ENCODE measurements at places on chromosomes 16 and 17. TPM values are rescaled to one million over a fixed set of nuclear protein-coding genes. Genes with fewer than 3 reads are reported as not detected.

- no peak overlapping the region for H3K27ac ChIP-seq
- H3K4me1 ChIP-seq, result no peaks in the 10 kb centered on the region
- no peak overlapping the region for H3K4me3 ChIP-seq
- H3K36me3 ChIP-seq, result no peaks in the 10 kb centered on the region
- H3K27me3 ChIP-seq, result peaks cover 28% of the 10 kb centered on the region
- DNase-seq, result no peak
Measured at GRCh38 chr16:51591480-51591879, 440.4 kb upstream of the SALL1 start.

DNA sequence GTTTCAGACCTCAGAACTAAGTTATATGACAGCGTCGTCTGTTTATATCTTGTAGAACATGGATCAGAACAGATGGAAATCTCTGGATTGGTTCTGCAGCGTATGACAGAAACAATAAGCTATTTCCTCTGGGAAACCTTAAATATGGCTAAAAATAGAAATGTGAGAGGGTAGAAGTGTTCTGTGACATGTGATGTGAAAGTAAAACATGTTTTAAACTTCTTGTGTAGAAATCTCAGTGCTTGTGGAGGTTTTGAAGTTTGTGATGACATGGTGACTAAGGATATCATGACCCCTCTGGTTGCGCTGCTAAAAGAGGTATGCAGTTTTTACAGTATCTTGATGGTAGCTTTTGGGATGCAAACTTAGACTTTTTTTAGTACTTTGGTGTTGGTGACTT is 2.8 kb downstream of the HEATR3 start:
- H3K36me3 ChIP-seq, result peaks cover 4% of the 10 kb centered on the region
- DNase-seq, result no peak
- no peak overlapping the region for H3K4me3 ChIP-seq
- H3K27ac ChIP-seq, result no peak overlapping the region

- peaks cover 11% of the 10 kb centered on the region for H3K4me1 ChIP-seq
- no peaks in the 10 kb centered on the region for H3K27me3 ChIP-seq
- peak overlapping the region; percentile 1 for H3K27ac ChIP-seq
Measured at GRCh38 chr16:71794943-71795342, 13.7 kb downstream of the AP1G1 start.

GRCh38 chr16:52925143-52925542 is 127.6 kb downstream of the CHD9NB start:
- peaks cover 9% of the 10 kb centered on the region for H3K4me1 ChIP-seq
- H3K36me3 ChIP-seq, result no peaks in the 10 kb centered on the region
- no peak overlapping the region for H3K27ac ChIP-seq
- peaks cover 21% of the 10 kb centered on the region for H3K27me3 ChIP-seq
- DNase-seq, result no peak

- no peak overlapping the region for H3K27ac ChIP-seq
- no peaks in the 10 kb centered on the region for H3K4me1 ChIP-seq
- DNase-seq, result no peak
- H3K4me3 ChIP-seq, result no peak overlapping the region
- H3K36me3 ChIP-seq, result no peaks in the 10 kb centered on the region
Measured at GRCh38 chr16:3492356-3492755, 2.9 kb downstream of the C16orf90 start.

GRCh38 chr17:56592487-56593085 is 913 bp upstream of the NOG start:
- H3K27me3 ChIP-seq, result peaks cover 47% of the 10 kb centered on the region
- DNase-seq, result peak; percentile 92
- peak overlapping the region; percentile 80 for H3K4me3 ChIP-seq
- H3K27ac ChIP-seq, result peak overlapping the region; percentile 61
- peaks cover 39% of the 10 kb centered on the region for H3K4me1 ChIP-seq

GRCh38 chr17:66326476-66327047 is 24.1 kb downstream of the PRKCA start:
- H3K27ac ChIP-seq, result no peak overlapping the region
- H3K4me3 ChIP-seq, result no peak overlapping the region
- H3K4me1 ChIP-seq, result peaks cover 42% of the 10 kb centered on the region
- no peak for DNase-seq
- H3K36me3 ChIP-seq, result peaks cover 4% of the 10 kb centered on the region

GRCh38 chr16:27444470-27444869 is 42.5 kb downstream of the IL21R start:
- no peak for DNase-seq
- H3K36me3 ChIP-seq, result no peaks in the 10 kb centered on the region
- H3K4me3 ChIP-seq, result no peak overlapping the region
- no peaks in the 10 kb centered on the region for H3K4me1 ChIP-seq

GRCh38 chr17:10871914-10872313 is 34.0 kb upstream of the PIRT start:
- no peaks in the 10 kb centered on the region for H3K4me1 ChIP-seq
- H3K27ac ChIP-seq, result no peak overlapping the region
- no peak overlapping the region for H3K4me3 ChIP-seq

DNA sequence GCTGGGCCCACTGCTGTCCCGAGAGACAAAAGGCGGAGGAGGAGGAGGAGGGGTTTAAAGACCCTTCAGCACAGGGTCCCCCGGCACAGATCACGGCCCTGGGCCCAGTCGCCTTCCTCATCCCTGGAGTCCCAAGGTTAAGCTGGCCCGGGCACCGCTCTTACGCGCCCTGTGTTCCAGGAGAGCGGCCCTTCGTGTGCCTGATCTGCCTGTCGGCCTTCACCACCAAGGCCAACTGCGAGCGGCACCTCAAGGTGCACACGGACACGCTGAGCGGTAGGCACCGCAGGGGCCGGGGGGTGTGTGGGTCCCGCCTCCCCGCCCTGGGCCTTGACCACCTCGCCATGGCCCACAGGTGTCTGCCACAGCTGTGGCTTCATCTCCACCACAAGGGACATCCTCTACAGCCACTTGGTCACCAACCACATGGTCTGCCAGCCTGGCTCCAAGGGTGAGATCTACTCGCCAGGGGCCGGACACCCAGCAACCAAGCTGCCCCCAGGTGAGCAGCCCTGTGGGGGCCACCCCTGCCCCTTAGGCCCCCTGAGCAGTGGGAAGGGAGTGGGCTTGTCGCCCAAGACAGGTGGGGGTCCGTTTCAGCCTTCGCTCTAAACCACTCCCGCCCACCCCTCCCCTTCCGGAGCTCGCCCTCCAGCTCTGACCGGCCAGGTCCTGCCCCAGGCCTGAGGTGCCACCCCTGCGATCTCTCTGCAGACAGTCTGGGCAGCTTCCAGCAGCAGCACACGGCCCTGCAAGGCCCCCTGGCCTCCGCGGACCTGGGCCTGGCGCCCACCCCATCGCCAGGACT is 37.6 kb upstream of the ZC3H18 start:
- peaks cover 10% of the 10 kb centered on the region for H3K36me3 ChIP-seq
- DNase-seq, result no peak
- peaks cover 19% of the 10 kb centered on the region for H3K4me1 ChIP-seq

GRCh38 chr17:39599665-39600231 is 8.0 kb downstream of the NEUROD2 start:
- H3K36me3 ChIP-seq, result no peaks in the 10 kb centered on the region
- no peak for DNase-seq
- no peak overlapping the region for H3K27ac ChIP-seq
- H3K27me3 ChIP-seq, result peaks cover 98% of the 10 kb centered on the region
- H3K4me1 ChIP-seq, result peaks cover 6% of the 10 kb centered on the region

GRCh38 chr16:72787514-72788268 is 260.2 kb downstream of the ZFHX3 start:
- no peak for DNase-seq
- H3K27me3 ChIP-seq, result no peaks in the 10 kb centered on the region
- peak overlapping the region; percentile 66 for H3K4me3 ChIP-seq
- H3K4me1 ChIP-seq, result peaks cover 18% of the 10 kb centered on the region
- peaks cover 42% of the 10 kb centered on the region for H3K36me3 ChIP-seq

GRCh38 chr16:69922200-69922599 is 28.9 kb upstream of the CLEC18A start:
- no peak overlapping the region for H3K27ac ChIP-seq
- peaks cover 7% of the 10 kb centered on the region for H3K36me3 ChIP-seq
- H3K4me3 ChIP-seq, result no peak overlapping the region
- H3K4me1 ChIP-seq, result peaks cover 40% of the 10 kb centered on the region
- DNase-seq, result no peak
- no peaks in the 10 kb centered on the region for H3K27me3 ChIP-seq

DNA sequence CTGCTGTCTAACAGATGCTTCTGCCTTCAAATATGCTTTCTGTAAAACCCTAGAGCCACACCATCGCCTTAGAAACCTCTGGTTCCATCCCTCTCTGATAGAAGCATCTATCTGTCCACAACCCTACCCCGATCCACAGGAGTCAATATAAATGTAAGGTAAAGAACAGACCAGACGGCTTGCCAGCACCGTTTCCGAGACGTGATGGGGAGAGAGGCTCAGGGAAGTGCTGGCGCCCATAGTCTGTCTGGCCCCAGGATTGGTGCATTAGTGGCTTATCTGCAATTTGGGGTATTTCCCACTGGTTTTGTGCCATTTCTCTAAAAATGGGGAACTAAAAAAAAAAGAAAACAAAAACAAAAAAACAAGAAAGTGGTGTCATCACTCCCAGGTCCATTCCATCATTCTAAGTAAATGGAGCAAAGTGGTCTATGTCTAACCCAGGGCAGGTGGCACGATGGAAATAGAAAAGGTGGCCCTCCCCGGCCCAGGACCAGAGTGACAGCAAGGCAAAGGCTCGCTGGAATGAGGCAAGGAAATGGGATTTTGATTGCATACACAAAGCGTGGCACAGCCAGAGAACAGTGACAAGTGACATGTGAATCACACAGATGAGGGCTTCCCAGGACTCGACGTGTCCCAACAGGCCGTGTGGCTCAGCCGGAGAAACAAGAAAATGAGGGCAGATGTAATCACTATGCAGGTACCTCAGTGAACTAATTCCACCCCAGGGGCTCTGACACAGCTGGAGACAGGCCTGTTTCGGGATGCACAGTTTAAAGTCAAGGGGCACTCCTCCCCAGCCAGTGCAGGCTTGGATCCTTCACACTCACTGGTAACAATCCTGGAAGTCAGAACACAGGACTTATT is 125.6 kb downstream of the GAS7 start:
- H3K27me3 ChIP-seq, result no peaks in the 10 kb centered on the region
- peaks cover 6% of the 10 kb centered on the region for H3K36me3 ChIP-seq
- no peak overlapping the region for H3K4me3 ChIP-seq
- H3K4me1 ChIP-seq, result peaks cover 28% of the 10 kb centered on the region
- no peak for DNase-seq

GRCh38 chr17:77566151-77566550 is 392.4 kb upstream of the TNRC6C start:
- peaks cover 45% of the 10 kb centered on the region for H3K27me3 ChIP-seq
- H3K4me1 ChIP-seq, result no peaks in the 10 kb centered on the region
- peaks cover 5% of the 10 kb centered on the region for H3K36me3 ChIP-seq
- H3K4me3 ChIP-seq, result no peak overlapping the region
- no peak overlapping the region for H3K27ac ChIP-seq
- no peak for DNase-seq

GRCh38 chr16:14172200-14172809 is 101.2 kb downstream of the MRTFB start:
- H3K4me1 ChIP-seq, result peaks cover 4% of the 10 kb centered on the region
- no peak for DNase-seq
- peaks cover 24% of the 10 kb centered on the region for H3K36me3 ChIP-seq
- H3K27ac ChIP-seq, result no peak overlapping the region

DNA sequence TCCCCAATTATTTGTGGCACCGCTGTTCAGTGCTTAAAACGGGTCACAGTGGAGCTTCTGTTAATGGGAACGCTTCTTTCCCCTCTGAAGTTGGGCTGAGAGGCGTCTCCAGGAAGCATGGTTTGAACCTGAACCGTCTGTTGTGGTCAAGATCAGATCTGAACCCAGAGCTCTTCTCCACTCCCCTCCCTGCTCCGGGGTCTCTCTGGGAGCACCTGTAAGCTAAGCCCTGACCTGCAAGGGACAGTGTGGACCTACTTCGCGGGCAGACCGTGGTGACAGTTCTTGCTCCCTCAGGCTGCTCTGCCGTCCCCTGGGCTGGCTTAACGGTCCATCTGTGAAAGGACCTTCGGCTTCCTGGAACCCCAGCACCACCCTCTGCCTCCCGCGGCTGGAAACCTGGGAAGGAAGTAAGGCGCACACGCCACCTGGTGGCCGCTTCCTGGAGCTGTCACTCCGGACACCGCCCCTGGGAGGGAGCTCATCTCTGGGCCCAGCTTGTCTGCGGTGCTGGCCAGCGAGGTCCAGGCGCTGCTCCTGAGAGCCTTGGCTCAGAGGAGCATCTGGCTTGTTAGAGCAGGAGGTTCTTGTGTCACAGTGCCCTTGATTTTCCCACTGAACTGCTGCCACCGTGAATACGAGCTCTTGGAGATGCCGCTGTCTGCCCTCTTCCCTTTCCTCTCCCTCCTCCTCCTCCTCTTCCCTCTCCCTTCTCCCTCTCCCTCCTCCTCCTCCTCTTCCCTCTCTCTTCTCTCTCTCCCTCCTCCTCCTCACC is 518.5 kb upstream of the EEF2KMT start:
- peaks cover 56% of the 10 kb centered on the region for H3K27me3 ChIP-seq
- no peaks in the 10 kb centered on the region for H3K36me3 ChIP-seq
- DNase-seq, result peak; percentile 33

- H3K27me3 ChIP-seq, result peaks cover 3% of the 10 kb centered on the region
- DNase-seq, result no peak
- no peak overlapping the region for H3K27ac ChIP-seq
Measured at GRCh38 chr17:21288571-21289017, 4.1 kb downstream of the MAP2K3 start.

- peaks cover 15% of the 10 kb centered on the region for H3K4me1 ChIP-seq
- no peaks in the 10 kb centered on the region for H3K36me3 ChIP-seq
Measured at GRCh38 chr17:76659928-76660655, 16.5 kb upstream of the ST6GALNAC1 start.

- DNase-seq, result no peak
- H3K4me1 ChIP-seq, result peaks cover 12% of the 10 kb centered on the region
- H3K27ac ChIP-seq, result no peak overlapping the region
- H3K36me3 ChIP-seq, result peaks cover 13% of the 10 kb centered on the region
Measured at GRCh38 chr17:75207760-75208159, 2.3 kb downstream of the NUP85 start.

GRCh38 chr17:51699303-51699702 is 439.0 kb downstream of the UTP18 start:
- H3K27ac ChIP-seq, result no peak overlapping the region
- H3K4me3 ChIP-seq, result no peak overlapping the region
- peaks cover 32% of the 10 kb centered on the region for H3K27me3 ChIP-seq
- no peak for DNase-seq
- H3K4me1 ChIP-seq, result peaks cover 14% of the 10 kb centered on the region

KRTAP2-2 gene
- total RNA-seq, result not detected

IL17C gene
- not detected for total RNA-seq

SPNS2 gene
- total RNA-seq, result 12.2 TPM

GDPD3 gene
- total RNA-seq, result 10.7 TPM

ZNF768 gene
- 41.9 TPM for total RNA-seq

PYDC1 gene
- not detected for total RNA-seq

INCA1 gene
- 1.7 TPM for total RNA-seq

CACNA1G gene
- 26.1 TPM for total RNA-seq

PMFBP1 gene
- total RNA-seq, result 3.7 TPM

EVPLL gene
- not detected for total RNA-seq

CCL4 gene
- total RNA-seq, result not detected

CCL16 gene
- not detected for total RNA-seq

SETD1A gene
- total RNA-seq, result 36.4 TPM

HSPB9 gene
- total RNA-seq, result not detected

CHD9NB gene
- 0.43 TPM for total RNA-seq

CDRT15 gene
- total RNA-seq, result not detected

TMEM100 gene
- total RNA-seq, result 4.9 TPM
